ENCODE measurements at places on chromosomes 11 and 22.

GRCh38 chr11:62611705-62612365 is 740 bp downstream of the EML3 start:
- peak; percentile 52 for DNase-seq

DNA sequence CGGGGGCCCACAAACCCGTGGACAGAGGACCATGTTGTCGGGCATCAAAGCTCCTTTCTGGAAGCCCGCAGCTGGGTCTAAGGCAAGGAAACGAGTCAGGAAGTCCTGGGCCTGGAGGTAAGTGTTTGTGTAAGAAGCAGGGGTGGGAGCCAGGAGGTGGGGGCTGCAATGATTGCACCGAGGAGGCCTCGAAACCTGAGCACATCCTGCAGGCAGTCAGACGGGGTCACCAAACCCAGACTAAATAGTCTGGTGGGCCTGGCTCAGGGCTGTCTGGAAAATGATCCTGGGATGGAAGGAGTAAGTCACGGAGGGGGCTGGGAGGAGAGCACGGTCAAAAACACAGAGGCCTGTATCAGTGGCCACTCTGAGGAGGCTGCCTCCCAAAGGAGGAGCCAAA is 539.2 kb downstream of the MN1 start:
- DNase-seq: no peak

DNA sequence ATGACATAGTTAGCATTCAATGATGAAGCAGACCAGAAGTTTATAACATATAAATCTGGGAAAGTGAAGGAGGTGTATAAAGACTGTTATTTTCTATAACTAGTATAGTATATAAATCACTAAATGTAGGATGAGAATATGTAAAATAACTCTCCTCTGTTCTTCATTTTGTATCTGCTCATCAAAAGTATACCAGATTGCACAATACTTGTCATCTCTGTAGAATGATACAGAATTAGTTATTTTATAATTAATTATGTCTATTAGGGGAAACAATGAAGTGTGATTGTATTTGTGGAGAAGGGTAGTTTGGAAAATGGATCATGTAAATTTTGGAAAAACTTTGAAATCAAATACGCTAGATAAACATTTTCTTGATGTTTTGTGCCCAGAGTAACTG is 18.4 kb downstream of the OR51L1 start:
- no peak for DNase-seq

DNA sequence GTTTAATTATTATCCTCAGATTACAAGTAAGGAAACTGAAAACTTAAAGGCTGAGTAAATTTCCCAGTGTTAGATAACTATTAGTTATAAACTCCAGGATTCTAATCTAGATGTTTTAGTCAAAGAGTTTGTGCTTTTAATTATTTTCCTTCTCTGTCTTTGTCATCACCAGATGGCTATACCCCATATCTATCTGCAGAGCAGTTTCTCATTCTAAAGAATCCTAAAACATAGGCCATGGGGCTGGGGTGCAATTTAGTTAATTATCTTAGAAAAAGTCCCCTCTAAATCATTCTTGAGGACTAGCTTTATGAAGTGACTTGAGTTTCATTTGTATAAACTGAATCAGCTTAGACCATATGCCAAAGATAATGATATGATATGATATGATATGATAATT is 556.3 kb upstream of the ANO5 start:
- no peak for DNase-seq

- no peak for DNase-seq
These were observed 73.7 kb upstream of the KIRREL3 start for GRCh38 chr11:127074151-127074761.

DNA sequence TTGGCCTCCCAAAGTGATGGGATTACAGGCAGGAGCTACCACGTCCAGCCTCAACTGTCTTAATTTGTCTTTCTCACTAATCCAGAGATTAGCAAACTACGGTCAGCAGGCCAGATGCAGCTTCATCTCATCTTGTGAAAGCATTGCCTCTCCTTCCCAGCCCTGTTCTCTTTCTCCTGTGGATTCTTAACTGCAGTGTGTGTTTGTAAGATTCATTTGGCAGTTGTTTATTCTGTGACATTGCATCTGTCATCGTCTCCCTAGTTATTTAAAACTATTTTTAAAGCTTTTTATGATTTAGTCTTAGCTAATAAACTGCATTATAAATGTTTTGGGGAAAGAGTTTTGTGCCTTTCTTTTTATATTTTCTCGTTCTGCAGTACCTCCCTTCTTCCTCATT is 29.2 kb downstream of the RNF169 start:
- DNase-seq: no peak

- DNase-seq: no peak
These were observed 47.3 kb upstream of the SLC5A1 start for GRCh38 chr22:31995807-31996206.

GRCh38 chr11:44938066-44938691 is 12.5 kb downstream of the TP53I11 start:
- no peak for DNase-seq

DNA sequence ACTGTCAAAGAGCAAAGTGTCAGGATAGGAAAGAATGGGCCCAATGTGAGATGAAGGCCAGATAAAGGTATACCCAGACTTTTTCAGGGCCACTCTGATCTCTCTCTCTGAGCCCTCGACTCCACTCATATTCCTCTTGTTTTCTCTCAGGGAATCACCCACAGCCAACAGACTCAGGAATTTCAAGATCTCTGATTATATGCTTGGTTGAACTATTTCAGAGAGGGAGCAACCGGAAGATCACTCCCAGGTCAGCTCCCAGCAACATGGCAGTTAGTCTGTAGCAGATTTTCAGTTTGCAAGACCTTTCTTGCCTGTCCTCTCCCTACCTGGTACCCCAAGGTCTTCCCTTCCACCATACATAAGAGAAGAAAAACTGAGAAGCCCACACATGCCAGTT is 102.5 kb downstream of the C11orf58 start:
- DNase-seq: no peak

GRCh38 chr11:79592406-79592805 is 151.6 kb upstream of the TENM4 start:
- DNase-seq: no peak
